ENCODE measurements at places on chromosomes 12 and 14.

DNA sequence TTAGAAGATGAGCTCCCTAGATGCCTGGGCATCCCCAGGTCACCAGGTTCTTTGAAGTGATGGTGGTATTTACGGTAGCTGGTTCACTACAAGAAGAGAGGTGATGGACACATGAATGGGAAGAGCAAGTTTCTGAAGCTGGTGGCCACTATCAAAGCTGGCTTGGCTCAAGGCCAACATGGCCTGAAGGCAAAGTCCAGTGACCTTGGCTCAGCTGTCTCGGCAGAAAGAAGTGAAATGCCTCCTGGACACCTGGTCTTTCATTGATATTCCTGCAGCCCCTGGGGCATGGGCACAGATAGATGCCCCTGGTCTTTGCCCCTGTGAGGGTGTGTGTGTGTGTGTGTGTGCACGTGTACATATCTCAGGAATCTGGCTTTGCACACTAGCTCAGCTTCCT, 441.8 kb upstream of the TMPO start:
- DNase-seq = no peak

DNA sequence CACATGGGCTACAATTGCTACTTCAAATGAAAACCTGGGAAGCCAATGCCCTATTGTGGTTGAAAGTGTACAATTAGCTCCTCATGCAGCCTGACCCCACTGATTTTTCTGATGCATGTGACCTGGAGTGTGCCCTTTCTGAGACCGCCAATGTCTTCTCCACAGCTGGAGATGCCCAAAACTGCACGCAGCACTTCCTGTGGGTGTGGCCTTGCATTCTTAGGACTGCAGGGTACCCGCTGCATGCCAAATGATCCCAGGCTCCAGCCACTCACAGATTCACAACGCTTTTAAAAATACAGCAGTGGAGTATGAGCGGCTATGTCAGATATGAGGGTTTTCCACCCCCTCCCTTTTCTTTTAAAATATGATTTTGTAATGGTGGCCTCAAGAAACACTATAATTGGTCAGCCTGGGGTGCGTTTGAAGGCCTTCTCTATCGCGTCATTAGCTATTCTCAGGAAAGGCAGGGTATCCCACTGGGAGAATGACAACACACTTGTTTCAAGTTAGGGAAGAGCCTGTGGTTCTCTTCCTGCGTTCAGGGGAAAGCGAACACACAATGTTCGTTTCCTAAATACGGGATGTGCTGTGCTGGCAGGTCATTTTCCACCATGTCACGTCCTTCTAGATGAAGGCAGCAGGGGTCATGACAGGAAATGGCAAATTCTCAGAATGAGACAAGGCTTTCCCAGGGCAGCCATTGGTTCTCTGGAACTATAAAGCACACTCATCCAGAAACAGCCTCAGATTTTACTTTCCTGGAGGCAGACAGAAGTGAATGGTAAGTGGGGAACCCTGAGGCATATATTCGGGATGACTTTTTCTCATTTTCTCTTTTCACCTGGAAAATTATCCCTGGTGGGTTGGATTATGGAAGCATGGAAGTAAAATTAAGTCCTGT, at the start of gene APOLD1:
Gene APOLD1, plus strand, starts transcription at position 749 of the 904 bp plus-strand sequence. Its CDS starts 33 bp downstream, at position 782.
- no peak for DNase-seq

- DNase-seq = no peak
Observed at GRCh38 chr14:65190312-65190711, 88.0 kb upstream of the MAX start.

GRCh38 chr14:62470935-62471334, 574.3 kb downstream of the KCNH5 start:
- no peak for DNase-seq

DNA sequence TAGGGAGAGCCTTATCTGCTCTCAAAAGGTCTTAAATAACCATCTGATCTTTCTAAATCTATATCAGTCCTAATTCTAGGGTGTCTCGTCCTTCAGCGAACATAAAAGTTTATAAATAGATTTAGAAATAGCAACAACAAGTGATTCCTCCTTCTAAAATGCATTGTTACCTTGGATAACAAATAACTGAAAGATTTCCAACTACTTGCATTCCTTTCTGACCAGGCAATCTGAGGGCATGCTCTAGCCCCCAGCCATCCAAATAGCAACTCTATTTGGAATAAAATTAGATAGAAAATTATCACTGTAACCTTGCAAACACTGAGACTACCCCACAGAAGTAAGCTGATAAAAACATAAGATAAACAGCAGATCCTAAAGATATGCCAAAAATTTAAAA, 21.8 kb upstream of the KRR1 start:
- DNase-seq = no peak

DNA sequence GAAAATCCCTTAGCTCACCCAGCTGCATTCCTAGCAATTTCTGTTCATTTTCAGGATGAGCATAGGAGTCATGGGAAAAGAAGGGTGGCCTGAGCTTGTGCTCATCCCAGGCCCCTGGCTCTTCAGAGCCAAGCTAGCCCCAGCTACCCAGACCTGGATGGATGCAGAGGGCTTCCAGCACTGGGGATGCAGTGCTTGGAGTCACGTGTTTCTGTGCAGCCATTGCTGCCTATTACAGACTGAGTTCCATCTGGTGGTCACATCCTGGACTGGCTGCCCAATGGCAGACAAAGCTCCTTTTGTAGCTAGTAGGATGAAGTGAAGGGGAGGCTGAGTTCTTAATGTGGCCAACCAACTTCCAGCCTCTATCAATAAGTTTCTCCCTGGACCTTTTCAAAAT, 54.2 kb upstream of the JDP2 start:
- no peak for DNase-seq

GRCh38 chr12:132178316-132178715, 34.1 kb downstream of the NOC4L start:
- no peak for DNase-seq

GRCh38 chr12:110171186-110171538, 47.0 kb downstream of the IFT81 start:
- DNase-seq = no peak

GRCh38 chr14:104319491-104320241, 181.3 kb downstream of the KIF26A start:
- DNase-seq = no peak

GRCh38 chr14:84112589-84112988, 1417.4 kb upstream of the FLRT2 start:
- no peak for DNase-seq

DNA sequence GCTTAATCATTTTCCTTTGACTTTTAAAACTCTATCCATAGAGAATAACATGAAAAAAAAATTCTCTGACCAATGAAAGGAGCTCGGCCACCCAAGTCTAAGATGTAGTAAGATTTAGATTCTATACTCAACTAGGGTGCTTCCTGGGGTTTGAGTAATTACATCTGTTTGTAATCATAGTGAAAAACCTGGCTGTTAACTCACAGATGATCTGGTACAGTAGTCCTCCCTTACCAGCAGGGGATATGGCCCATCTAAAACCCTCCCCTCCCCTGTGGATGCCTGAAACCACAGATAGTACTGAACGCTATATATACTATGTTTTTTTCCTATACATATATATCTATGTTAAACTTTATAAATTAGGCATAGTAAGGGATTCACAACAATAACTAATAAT, 89.2 kb downstream of the DAAM1 start:
- DNase-seq = no peak

- no peak for DNase-seq
Observed at GRCh38 chr12:89384050-89384758, 31.9 kb upstream of the DUSP6 start.

- no peak for DNase-seq
Observed at GRCh38 chr12:71748081-71748850, 6.4 kb upstream of the RAB21 start.

DNA sequence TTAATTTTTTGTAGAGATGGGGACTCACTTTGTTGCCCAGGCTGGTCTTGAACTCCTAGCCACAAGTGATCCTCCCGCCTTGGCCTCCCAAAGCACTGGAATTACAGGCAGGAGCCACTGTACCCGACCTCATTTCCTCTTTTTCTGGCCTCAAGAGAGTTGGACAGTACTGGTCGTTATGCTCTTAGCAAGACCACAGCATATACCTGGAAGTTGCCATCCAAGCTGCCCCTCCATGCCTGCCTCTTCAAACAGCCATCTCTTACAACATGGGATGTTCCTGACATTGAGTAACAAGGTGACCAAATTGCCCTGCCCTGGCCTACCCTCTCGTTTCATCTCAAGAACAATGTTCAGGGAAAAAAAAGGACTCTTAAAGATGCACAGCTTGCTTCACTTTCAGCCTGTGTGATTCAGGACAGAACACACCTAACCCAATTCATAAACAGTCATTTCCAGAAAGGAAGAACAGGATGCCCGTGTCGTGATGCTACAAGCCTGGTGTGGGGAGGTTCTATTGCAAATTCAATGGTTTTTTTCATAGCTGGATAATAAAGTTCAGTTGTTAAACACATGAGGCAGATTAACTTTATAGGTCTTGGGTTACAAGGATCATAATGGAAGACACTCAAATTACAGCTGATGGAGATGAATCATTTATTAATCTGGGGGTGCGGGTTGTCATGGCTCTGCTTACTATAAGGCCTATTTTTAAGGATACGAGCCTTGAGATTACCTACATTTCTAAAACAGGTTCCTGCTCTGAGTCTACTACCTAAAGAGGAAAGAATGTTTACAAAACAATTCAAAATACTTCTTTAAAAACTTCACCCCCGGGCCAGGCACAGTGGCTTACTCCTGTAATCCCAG, 11.9 kb downstream of the GLTP start:
- no peak for DNase-seq

DNA sequence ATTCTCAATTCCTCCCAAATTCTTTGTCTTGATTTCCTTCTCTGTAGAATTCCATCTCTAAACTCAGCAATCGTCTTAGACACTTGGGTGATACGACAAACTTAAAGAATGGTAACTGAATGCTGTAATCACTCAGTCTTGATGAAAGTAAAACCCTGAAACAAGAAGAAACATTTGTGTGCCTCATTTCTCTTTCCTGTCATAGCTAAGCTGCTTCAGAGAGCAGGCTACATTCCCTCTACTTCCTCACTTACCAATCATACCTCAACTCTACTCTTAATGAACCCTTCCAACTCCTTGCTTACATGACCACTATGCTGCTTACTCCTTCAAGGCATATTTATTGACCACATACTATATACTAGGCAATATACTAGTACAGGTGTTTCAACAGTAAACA, 8.3 kb downstream of the MAP4K5 start:
- DNase-seq = no peak

- no peak for DNase-seq
Observed at GRCh38 chr14:95635051-95635450, 51.2 kb upstream of the TCL1B start.

DNA sequence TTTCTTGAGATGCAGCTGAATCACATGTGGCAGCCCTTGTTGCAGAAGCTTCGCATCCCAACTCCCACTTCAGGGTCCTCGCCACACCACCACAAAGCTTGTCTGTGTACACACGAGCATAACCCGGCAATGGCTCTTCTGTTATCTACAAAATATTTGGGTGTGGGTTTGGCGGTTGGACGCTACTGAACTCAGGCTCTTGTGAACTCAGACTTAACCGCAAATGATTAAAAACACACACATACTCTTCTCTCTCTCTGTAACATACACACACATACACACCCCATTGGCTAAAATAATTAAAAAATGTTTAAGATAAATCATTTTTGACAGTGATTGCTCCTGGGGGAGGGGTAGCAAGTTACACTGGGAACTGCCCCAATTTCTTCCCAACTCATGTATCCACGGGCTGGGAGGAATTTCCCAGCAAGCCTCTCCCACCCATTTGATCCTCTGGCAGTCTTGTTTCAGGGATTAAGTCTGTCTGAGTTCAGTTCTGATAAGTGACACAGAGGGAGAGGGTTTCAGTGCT, 63.7 kb upstream of the MANSC4 start:
- no peak for DNase-seq

GRCh38 chr12:49340971-49341776, 4.2 kb upstream of the C1QL4 start:
- DNase-seq = no peak

GRCh38 chr14:79708426-79709388, 502.6 kb downstream of the DIO2 start:
- no peak for DNase-seq

DNA sequence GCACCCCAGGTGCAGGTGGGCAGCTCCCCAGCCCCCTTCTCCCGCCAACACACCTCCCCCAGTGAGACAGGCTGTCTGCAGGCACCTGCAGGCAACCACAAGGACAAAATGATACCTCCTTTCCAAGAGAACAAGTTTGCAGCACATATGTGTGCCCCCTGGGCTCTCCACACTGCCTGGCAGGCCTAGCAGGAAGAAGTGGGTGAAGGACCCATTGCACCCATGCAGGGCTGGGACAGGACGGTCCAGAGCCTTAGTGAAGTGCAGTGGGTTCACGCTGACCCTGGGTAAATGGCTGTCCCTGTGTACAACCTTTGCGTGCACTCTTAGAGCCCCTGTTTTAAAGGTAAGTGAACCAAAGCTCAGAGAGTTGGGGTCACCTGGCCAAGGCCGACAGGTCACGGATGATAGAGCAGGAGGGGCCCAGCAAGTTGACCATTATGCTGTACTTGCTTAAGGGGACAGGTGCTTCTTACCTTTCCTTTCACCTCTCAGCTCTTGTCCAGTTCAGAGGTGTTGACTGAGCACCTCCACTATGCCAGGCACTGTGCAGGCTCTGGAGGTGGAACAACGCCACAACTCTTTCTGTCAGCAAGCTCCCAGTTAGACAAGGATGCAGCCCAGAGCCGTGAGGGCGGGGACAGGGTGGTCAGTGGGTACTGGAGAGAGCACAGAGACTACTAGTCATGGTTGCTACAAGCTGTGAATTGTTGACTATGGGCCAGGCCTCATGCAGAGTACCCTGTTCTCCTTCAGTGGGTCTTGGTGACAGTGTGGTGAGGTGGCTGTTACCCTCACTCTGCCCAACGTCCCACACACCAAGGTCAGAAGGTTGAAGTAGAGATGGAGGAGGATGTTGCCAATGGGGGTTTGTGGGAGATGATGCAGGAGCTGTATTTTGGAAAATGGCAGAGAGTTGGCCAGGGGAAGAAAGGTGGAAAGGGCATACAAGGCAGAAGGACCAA, 125.9 kb downstream of the PAPOLA start:
- DNase-seq = no peak

DNA sequence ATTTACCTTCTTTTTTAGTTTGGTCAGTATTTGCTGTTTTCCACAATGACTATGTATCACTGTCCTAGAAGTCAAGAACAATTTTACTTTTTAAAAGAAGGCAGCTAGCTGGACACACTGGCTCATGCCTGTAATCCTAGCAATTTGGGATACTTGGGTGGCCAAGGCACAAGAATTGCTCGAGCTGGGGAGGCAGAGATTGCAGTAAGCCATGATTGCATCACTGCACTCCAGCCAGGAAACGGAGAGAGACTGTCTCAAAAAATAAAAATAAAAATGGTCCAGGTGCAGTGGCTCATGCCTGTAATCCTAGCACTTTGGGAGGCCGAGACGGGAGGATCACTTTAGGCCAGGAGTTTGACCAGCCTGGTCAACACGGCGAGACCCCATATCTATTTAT, 28.3 kb downstream of the MDM1 start:
- DNase-seq = no peak

- DNase-seq = no peak
Observed at GRCh38 chr12:71046215-71046614, 111.6 kb downstream of the TSPAN8 start.
